RWPE2 (cell line): ENCODE measurements at places on chromosomes 6 and 20.
A peak's percentile ranks its signal among the peaks of the same experiment; 100 is the strongest.

GRCh38 chr6:17423026-17423425, 29.6 kb downstream of the CAP2 start:
- peaks cover 7% of the 10 kb centered on the region for H3K4me1 ChIP-seq
- peaks cover 12% of the 10 kb centered on the region; the same call in 1 of the 2 replicates for H3K36me3 ChIP-seq
- no peaks in the 10 kb centered on the region for H3K27me3 ChIP-seq
- DNase-seq = no peak
- H3K27ac ChIP-seq = no peak overlapping the region
- H3K4me3 ChIP-seq = no peak overlapping the region

GRCh38 chr6:40627316-40627715, 40.2 kb upstream of the LRFN2 start:
- no peaks in the 10 kb centered on the region for H3K36me3 ChIP-seq
- H3K27ac ChIP-seq = no peak overlapping the region
- no peak for DNase-seq
- H3K4me1 ChIP-seq = no peaks in the 10 kb centered on the region
- H3K27me3 ChIP-seq = no peaks in the 10 kb centered on the region
- H3K4me3 ChIP-seq = no peak overlapping the region

GRCh38 chr20:17935186-17935585, 33.4 kb downstream of the SNX5 start:
- DNase-seq = no peak
- H3K36me3 ChIP-seq = no peaks in the 10 kb centered on the region
- H3K4me3 ChIP-seq = no peak overlapping the region
- H3K27me3 ChIP-seq = no peaks in the 10 kb centered on the region

DNA sequence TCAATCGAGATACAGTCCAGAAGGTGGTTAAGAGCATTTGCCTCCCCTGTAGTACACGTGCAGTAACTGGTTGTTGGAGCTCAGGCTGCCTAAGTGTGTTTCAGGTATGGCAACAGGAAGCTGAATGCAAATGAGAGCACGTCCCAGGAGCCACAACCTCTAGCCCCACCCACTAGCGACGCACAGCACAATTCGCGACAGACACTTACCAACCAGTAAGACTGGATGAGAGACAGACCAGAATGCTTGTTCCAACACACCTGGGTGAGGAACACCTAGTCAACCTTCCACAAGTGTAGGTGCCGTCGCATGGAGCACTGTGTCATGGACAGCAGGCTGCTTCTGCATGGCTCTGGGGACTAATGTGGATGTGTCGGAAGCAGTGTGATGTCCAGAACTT, 7.2 kb upstream of the SERPINB1 start:
- peaks cover 20% of the 10 kb centered on the region for H3K4me1 ChIP-seq
- no peaks in the 10 kb centered on the region for H3K27me3 ChIP-seq
- H3K4me3 ChIP-seq = no peak overlapping the region
- no peaks in the 10 kb centered on the region for H3K36me3 ChIP-seq

- no peaks in the 10 kb centered on the region for H3K36me3 ChIP-seq
- peaks cover 9% of the 10 kb centered on the region for H3K27me3 ChIP-seq
- H3K4me1 ChIP-seq = no peaks in the 10 kb centered on the region
- H3K27ac ChIP-seq = no peak overlapping the region
- no peak overlapping the region for H3K4me3 ChIP-seq
Observed at GRCh38 chr6:116973976-116974375, 96.9 kb downstream of the RFX6 start.

DNA sequence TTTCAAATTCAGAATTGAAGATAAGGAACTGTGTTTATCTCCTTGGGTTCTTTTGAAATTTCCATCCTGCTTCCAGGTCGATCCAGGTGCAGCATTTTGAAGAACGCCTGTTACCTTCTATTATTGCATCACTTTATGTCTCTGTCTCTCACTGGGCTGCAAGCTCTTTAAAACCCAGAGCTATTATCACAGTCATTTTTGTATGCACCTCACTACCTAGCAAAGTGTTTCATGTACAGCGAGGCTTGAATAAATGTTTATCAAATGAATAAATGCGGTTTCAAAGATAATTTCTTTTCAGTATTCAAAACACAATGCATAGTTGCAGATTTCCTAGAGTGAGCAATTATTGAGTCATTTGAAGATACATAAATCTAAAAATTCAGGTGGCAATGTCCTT, 34.2 kb downstream of the GFOD1 start:
- peak overlapping the region; percentile 83 for H3K27ac ChIP-seq
- peaks cover 43% of the 10 kb centered on the region for H3K4me1 ChIP-seq
- peaks cover 11% of the 10 kb centered on the region; the same call in 1 of the 2 replicates for H3K36me3 ChIP-seq

- no peaks in the 10 kb centered on the region for H3K4me1 ChIP-seq
- no peak for DNase-seq
- no peaks in the 10 kb centered on the region for H3K27me3 ChIP-seq
- H3K27ac ChIP-seq = no peak overlapping the region
- no peak overlapping the region for H3K4me3 ChIP-seq
Observed at GRCh38 chr6:71056656-71057055, 99.8 kb upstream of the B3GAT2 start.

DNA sequence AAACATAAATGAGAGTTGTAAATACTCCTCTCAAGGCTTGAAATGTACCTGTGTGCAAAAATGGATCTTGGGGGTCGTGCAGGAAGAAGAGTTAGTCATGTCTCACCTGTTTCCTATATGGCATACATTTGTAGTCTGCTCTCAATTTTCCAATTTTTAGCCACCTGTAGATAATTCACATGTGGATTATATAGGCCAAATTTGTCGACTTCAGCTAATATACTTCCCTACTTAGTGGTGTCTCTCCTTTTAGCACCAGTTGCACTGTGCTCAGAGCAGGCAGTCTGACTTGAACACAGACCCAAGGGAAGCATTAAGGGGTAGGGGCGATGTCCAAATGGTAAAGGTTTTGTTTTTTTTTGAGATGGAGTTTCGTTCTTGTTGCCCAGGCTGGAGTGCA, 1.9 kb downstream of the RBM24 start:
- H3K36me3 ChIP-seq = no peaks in the 10 kb centered on the region
- no peak for DNase-seq
- peaks cover 14% of the 10 kb centered on the region for H3K4me1 ChIP-seq
- H3K27ac ChIP-seq = no peak overlapping the region
- no peaks in the 10 kb centered on the region for H3K27me3 ChIP-seq
- H3K4me3 ChIP-seq = no peak overlapping the region

DNA sequence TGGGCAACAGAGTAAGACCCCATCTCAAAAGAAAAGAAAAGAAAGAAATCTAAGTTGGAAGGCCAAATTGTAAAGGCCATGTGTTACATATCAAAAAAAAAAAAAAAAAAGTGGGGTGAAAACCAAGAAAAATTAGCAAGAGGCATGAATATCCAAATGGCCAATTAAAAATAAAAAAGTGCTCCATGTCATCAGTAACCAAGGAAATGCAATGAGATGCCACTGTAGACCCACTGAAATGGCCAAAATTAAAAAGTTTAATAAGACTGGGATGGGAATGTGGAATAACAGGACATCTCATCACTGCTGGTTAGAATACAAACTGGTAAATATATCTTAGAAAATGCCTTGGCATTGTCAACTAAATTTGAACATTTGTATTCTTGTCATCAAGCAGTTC, 30.1 kb upstream of the BCLAF1 start:
- no peaks in the 10 kb centered on the region for H3K36me3 ChIP-seq
- H3K4me1 ChIP-seq = no peaks in the 10 kb centered on the region
- no peaks in the 10 kb centered on the region for H3K27me3 ChIP-seq
- no peak overlapping the region for H3K4me3 ChIP-seq

DNA sequence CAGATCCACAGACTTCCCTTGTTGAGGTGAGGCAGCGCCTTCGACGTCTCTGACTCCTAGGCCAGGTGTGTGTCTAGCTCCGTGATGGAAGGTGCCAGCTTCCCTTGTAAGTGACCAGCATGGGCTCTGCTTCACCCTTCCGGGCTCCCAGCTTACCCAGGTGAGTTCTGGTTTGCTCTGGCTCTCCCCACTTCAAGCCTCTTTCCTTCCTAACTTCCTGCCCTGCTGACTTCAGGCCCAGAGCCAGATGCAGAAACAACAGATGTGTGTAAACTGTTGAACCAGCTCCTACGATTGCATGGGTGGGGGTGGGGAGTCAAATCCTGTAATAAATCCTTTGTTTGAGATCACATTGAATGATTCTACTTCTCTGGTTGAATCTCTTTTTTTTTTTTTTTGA, 51.6 kb upstream of the BMP6 start:
- H3K4me3 ChIP-seq = no peak overlapping the region
- no peak for DNase-seq

DNA sequence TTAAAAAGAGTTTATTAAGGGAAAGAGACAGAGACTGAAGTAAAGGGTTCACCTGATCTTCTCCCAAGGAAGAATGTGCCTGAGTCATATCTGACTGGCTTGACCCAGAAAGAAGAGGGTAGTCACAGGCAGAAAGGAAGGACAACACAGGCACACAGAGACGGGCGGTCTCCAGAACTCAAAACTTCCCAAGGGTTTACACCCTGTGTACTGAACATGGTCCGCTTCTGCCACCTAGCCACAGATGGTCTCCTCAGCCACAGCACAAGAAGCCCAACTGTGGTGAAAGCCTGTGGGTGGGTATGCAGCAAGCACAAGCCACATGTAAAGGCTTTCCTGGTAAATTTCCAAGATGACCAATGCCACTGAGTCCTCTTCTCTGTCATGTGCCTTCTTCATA, 17.2 kb downstream of the UNC5CL start:
- H3K4me3 ChIP-seq = no peak overlapping the region
- H3K36me3 ChIP-seq = no peaks in the 10 kb centered on the region
- H3K27me3 ChIP-seq = no peaks in the 10 kb centered on the region
- peak overlapping the region; percentile 61 for H3K27ac ChIP-seq
- no peak for DNase-seq

- H3K27me3 ChIP-seq = no peaks in the 10 kb centered on the region
- no peak for DNase-seq
- H3K36me3 ChIP-seq = 0 out of 2 replicates have a peak, but pooled peaks cover 9% of the 10 kb centered on the region
Observed at GRCh38 chr20:9137001-9137400, 68.1 kb downstream of the PLCB4 start.

DNA sequence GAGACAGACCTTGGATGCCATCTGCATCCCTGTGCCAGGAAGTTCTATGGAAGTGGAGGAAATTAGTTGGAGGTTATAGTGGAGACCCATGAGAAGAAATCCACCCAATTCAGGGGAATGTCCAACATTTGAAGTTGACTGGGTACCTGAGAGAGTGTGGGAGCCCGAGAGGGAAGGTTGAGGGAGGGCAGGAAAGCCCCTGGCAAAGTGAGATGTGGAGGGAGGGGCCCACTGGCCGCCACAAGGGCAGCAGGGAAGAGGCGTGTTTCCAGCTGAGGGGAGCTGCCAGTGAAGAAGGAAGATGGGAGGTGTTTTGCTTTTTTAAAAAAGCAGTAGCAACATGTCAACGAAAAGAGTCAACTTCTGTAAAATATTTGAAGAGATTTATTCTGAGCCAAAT, 16.3 kb upstream of the SERPINB9 start:
- H3K27ac ChIP-seq = no peak overlapping the region
- no peaks in the 10 kb centered on the region for H3K36me3 ChIP-seq
- H3K27me3 ChIP-seq = no peaks in the 10 kb centered on the region
- no peak overlapping the region for H3K4me3 ChIP-seq

GRCh38 chr6:12622566-12622965, 94.0 kb upstream of the PHACTR1 start:
- no peaks in the 10 kb centered on the region for H3K27me3 ChIP-seq
- no peaks in the 10 kb centered on the region for H3K36me3 ChIP-seq
- no peaks in the 10 kb centered on the region for H3K4me1 ChIP-seq
- DNase-seq = no peak

DNA sequence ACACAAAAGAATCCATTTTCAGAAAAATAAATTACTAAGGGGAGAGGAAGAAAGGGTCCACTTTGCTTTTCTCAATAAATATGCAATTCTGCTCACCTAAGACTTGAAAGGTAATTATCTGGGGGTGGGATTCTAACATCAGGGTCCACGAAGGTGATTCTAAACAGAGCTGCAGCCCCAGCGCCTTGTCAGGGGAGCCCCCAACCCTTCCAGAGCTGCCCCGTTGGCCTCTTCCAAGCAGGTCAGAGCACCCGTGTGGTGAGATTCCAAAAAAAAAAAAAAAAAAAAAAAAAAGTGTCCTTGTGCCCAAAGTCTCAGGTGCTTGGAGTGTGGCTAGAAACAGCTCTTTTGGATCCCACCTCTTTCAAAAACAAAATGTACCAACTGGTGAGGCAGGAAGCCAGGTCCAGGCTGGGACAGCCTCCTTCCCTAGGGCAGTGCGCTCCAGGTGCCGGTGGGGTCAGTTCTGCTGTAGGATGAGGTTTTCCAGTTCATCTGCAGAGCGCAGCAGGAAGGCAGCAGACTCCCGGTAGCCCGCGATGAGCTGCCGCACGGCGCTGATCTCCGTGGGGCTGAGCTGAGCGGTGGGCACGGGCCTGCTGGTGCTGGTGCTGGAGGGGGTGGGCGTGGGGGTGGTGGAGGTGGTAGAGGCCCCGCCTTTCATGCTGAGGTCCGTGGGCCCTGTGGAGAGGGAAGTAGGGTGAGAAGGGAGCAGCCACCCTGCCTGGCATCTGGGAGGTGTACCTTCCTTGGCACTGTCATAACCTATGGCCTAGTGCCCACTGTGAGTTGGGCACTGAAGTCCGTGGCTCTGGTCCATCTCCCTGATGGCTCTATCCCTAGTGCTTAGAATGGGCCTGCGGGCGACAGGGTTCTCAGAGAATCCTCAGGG, 89.3 kb downstream of the ASXL1 start:
- H3K4me1 ChIP-seq = no peaks in the 10 kb centered on the region
- H3K27me3 ChIP-seq = no peaks in the 10 kb centered on the region
- H3K27ac ChIP-seq = no peak overlapping the region
- peak; percentile 81 for DNase-seq
- H3K4me3 ChIP-seq = no peak overlapping the region

DNA sequence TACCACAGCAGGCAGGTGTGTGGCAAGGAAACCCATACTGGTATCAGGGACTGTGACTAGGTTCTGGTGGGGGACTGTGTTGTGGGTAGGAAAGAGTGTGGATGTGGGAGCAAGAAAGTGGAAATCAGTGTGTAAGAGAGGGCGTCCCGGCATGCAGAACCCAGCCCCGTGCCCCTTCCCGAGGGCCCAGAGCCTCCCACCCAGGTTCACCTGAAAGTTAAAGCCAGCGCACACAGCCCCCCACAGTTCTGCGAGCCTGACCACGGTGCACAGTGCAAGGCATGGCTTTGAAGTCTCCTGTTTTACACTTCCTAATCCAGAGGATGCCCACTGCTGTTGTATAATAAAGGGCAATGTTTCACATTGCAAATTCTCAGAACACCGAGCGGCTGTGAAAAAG, 22.7 kb downstream of the MAFB start:
- no peaks in the 10 kb centered on the region for H3K36me3 ChIP-seq
- peak; percentile 68 for DNase-seq
- peaks cover 7% of the 10 kb centered on the region for H3K4me1 ChIP-seq
- H3K4me3 ChIP-seq = no peak overlapping the region
- no peaks in the 10 kb centered on the region for H3K27me3 ChIP-seq

- no peak overlapping the region for H3K27ac ChIP-seq
- no peak overlapping the region for H3K4me3 ChIP-seq
- no peak for DNase-seq
- no peaks in the 10 kb centered on the region for H3K4me1 ChIP-seq
- no peaks in the 10 kb centered on the region for H3K36me3 ChIP-seq
- H3K27me3 ChIP-seq = no peaks in the 10 kb centered on the region
Observed at GRCh38 chr20:3693376-3693775, 11.6 kb upstream of the ADAM33 start.

- H3K36me3 ChIP-seq = no peaks in the 10 kb centered on the region
- peaks cover 15% of the 10 kb centered on the region for H3K27me3 ChIP-seq
- no peak overlapping the region for H3K27ac ChIP-seq
- H3K4me1 ChIP-seq = no peaks in the 10 kb centered on the region
- no peak overlapping the region for H3K4me3 ChIP-seq
- no peak for DNase-seq
Observed at GRCh38 chr20:41746635-41747034, 128.5 kb upstream of the CHD6 start.

GRCh38 chr6:135411339-135411738, 86.2 kb downstream of the AHI1 start:
- no peaks in the 10 kb centered on the region for H3K27me3 ChIP-seq
- peaks cover 12% of the 10 kb centered on the region; the same call in 1 of the 2 replicates for H3K36me3 ChIP-seq
- H3K27ac ChIP-seq = no peak overlapping the region
- H3K4me1 ChIP-seq = peaks cover 7% of the 10 kb centered on the region
- DNase-seq = no peak
